ENCODE measurements at places on chromosomes 13 and 19.

GRCh38 chr13:36345438-36346221 lies 564 bp downstream of the SPART start:
- DNase-seq, result peak; percentile 15

GRCh38 chr19:51458051-51458645 lies at the start of gene SIGLEC8:
TSS of gene SIGLEC8 (minus strand) at chr19:51458454. CDS start at chr19:51458387, 67 bp downstream.
- no peak for DNase-seq

- DNase-seq, result no peak
These were observed 17.9 kb upstream of the EPHX3 start for GRCh38 chr19:15249972-15250639.

- no peak for DNase-seq
These were observed 31.2 kb downstream of the GADD45B start for GRCh38 chr19:2507109-2507508.

DNA sequence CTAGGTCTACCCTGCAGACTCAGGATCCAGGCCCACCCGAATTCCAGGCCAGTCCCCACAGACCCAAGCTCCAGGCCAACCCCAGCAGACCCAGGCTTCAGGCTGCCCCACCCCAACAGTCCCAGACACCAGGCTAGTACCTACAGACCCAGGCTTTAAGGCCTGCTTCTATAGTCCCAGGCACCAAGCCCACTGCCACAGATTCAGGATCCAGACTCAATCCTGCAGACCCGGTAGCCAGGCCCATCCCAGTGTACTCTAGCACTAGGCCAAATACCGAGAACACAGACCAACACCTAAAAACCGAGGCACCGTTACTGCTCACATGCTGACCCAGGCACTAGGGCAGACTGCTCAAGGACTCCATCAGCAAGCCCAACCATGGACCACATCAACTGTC lies 862.3 kb downstream of the UQCRFS1 start:
- DNase-seq, result no peak

DNA sequence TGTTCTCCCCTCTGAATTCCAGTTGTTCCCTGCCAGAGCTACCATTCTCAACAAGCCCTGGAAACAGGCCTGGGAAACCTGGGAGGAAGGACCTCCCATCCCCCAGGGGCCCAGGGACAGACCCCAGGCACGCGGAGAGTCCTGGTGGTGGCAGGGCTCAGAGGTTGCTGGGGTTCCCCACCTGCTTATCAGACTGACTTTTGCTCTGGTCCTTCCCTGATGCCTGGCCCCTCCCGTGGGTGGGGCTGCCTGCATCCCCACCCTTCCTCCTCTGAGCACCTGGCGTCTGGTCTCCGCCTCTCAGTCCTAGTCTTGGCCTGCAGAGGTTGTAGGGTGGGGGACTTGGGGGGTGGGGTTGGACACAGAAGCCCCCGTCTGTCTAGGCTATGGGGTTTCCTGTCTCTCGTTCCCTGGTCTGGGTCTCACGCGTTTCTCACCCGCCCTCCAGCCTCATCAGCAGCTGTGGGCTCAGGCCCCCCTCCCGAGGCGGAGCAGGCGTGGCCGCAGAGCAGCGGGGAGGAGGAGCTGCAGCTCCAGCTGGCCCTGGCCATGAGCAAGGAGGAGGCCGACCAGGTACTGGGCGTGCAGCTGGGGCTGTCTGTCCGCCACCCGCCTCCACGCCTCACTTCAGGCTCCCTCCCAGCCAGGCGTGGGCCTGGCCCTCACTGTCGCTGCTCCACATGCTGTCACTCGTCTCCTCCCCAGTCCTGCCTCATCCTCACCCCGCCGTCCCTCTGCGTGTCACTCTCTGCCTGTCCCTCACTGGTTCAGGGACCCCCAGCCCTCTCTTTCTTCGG lies 13.6 kb downstream of the EPN1 start:
- no peak for DNase-seq

DNA sequence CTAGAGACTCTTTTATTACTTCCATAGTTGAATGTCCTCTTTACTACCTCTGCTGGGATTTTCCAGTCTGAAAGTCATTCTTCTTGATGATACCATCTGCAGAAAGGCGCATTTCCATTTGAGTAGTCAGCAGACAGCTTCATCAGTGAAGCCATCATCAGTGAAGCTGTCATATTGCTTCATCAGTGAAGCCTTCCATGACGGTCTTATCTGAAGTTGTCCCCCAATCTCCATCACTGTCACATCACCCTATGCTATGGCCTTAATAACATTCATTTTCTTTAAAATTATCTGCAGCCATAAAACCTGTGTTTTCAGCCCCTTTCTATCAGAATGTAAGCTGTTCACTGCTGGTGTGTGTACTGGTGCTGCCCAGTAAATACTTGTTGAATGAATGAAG lies 151.6 kb downstream of the B3GLCT start:
- DNase-seq, result no peak

GRCh38 chr19:49889038-49889686 lies 7.5 kb downstream of the IL4I1 start:
- DNase-seq, result no peak

DNA sequence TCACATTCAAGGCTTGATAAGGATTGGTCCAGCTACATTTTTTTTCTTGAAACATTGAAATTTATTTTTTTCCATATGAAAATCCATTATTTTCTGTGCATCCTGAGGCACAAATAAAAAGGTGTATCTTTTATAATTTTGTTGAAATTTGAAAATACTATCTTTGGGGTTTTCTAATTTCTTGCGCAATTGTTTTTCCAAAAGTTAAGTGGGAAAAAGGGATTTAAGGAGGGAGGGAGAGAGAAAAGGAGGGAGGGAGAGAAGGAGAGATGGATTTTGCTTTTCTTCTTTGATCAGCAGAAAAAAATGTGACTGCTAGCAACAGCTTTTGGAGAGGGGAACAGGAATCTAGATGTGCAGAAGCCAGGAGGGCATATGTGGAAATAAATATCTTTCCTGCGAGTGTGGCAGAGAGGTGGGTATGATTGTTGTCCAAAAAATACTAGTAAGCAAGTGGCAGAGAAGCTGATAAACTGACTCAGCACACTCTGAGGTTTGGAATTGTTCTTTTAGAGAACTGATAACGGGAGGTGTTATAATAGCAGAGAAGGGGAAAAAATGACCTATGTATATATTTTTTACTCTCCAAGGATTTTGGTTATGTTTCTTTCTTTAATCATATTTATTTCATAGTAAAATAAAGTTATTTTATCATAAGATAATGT lies 61.2 kb upstream of the EDNRB start:
- DNase-seq, result no peak

- DNase-seq, result no peak
These were observed 399 bp upstream of the ZNF136 start for GRCh38 chr19:12162513-12162881.

DNA sequence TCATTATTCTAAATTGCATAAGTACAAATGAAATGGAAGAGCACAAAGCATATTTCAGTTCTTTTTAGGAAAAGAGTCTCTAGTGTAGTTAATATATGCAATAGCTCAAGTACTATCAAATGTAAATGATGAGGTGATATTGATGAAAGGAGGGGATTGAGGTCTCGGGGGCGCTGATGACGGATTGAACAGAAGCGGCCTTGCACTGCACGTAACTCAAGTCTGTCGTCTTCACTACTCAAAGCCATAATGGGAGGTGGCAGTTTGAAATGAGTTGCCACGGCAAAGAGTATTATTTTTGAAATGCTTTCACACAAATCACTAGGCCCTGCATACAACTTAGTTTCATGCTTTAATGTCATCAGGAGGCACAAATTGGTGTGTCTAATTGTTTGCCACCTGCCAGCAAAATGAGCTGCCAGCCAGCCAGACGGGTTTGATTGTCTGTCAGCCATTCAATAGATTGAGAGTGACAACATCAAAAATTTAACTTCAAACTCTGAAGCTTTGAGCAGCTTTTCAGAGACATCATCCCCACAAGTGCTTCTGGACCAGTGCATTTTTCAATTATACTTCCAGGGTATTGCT lies 256.6 kb downstream of the NBEA start:
- DNase-seq, result no peak

DNA sequence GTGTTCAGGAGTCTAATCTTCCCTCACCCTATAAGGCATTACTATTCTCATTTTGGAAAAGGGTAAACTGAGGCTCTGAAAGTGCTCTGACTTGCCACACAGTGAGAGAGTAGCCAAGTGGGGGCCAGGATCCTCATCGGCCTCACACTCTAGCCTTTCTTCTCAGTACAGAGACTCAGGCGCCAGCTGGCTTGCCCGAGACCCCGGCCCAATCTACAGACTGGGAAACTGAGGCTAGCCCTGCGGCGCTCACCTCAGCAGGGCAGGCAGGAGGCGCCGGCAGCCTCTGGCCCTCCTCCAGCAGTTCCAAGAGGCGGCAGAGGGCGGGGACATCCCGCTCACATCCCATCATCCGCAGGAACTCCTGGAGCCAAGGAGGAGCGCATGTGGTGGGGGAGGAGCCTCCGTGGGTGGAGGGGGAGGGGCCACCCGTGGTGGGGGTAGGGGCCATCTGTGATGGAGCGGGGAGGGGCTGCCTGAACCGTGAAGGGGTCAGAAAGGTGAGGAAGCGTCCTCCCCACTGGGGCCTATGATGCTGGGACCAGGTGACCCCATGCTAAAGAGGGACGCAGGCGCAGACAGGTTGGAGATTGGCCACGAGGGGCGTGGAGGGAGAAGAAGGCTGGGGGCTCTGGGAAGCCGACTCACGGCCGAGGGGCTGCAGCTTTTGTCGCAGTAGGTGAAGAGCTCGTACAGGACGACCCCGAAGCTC lies 8.7 kb upstream of the INSL3 start:
- DNase-seq, result no peak

- DNase-seq, result no peak
These were observed 6.9 kb downstream of the MKNK2 start for GRCh38 chr19:2043961-2044708.

DNA sequence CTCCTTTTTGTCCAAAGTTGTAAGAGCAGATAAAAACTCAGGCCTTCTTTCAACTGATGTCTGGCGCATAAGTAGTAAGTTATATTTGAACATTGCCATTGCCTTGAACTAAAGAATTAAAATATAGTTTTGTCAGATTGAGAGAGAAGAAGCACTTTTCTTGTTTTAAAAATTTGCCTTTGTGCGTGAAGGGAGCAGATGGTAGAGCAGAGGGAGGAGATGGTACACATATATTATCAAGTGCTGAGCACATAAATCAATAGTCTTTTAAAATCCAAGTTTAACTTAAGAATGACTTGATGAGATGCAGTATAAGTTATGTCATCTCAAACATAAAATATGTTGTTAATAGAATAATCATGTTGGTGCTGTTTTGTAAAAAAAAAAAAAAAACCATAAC lies 504.6 kb upstream of the KLHL1 start:
- DNase-seq, result no peak

- DNase-seq, result no peak
These were observed 676.7 kb upstream of the SPRY2 start for GRCh38 chr13:81017513-81018152.

DNA sequence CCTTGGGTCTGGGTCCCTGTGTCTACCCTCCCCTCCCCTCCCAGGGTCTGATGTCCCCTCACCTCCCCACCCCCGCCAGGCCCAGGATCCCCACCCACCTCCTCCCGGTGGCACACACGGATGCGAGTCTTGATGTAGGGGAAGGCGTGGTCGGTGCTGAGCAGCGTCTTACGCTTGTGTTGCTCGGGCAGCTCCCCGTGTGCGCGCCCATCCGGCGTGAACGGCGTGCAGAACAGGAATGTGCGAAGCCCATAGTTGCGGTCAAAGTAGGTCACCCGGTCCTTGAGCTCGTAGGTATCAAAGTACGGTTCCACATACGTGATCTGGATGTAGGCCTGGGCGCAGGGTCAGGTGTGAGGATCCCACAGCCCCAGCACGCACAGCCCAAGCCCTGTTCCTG lies 4.4 kb upstream of the KANK2 start:
- no peak for DNase-seq

DNA sequence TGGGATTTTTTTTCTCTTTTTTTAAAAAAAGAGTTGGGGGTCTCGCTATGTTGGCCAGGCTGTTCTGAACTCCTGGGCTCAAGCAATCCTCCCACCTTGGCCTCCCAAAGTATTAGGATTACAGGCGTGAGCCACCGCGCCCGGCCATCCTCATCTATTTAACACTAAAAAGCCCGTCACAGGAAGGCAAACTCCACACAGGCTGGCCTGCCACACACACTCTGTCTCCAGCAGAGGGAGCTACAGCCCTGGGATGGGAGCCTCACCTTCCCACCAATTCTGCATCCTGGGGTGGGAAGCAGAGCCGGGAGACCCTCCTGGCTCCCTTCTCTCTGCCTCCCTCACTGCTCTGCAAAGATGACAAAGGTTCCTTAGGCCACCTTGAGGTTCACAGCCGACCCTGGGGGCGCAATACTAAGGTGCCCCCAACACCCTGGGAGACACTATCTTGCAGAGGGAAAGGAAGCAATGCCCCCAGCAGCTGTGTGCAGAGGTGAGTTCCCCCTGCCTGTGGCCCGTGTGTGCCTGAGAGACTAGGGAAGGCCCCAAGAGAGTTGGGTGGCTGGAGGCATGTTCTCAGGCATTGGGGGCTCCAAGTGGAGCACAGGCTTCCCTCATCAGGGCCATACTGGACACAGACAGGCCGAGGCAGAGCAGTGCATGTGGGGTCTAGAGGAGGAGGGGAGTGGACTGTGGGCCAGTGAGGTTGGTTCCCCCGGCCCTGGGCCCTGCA lies 27.4 kb upstream of the TIMM44 start:
- DNase-seq, result no peak

DNA sequence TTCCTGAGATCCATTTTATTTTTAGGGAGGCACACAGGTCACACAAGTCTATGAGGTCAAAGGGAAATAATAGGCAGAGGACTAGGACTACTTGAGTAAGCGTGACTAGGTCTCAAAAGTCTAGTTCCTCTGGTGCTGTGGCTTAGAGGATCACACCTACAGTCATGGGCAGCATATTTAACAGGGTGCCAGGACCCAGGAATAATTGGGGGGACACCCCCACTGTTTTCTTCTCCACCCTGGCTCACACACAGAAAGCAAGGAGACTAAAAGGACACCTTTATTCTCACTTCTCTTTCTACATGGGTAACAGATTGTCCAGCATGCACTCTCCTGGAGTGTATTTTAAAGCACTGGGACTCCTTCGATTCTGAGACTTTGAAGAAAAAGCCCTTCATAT lies 26.2 kb downstream of the OXGR1 start:
- no peak for DNase-seq

- DNase-seq, result no peak
These were observed 11.0 kb downstream of the ZNF574 start for GRCh38 chr19:42086770-42087550.

- DNase-seq, result peak; percentile 43
These were observed 31.4 kb upstream of the MTIF3 start for GRCh38 chr13:27481766-27482165.

DNA sequence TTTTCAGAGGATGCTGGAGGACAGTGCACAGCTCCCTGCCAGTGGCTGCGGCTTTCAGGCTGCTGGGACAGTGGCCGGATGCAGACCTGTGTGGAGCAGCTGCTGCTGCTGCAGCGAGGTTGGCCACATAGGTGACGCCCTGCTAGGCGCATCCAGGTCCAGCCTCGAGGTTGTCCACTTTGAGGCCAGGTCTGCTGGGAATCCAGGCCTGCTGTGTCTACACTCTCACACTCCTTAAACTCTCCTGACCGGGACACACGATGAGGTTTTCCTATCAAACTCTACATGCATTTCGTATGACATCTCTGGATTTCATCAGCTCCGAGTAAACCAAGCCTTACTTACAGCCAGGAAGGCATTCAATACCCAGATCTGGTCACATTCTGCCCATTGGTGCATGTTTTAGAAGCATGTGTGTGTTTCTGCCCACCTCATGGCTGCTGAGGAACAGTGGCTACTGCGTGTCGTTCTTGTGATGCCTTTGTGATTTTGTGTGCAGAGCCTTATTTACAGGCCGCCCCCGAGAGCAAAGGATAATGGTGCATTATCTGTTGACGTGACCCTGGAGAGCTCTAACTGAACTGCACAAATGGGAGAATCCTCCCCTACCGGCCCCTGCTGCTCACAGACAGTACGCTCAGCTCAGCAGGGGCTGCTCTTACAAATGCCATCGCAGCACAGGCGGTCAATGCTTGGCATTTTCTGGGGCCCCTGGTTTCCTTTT lies 12.3 kb upstream of the MCF2L start:
- no peak for DNase-seq
